ENCODE measurements at places on chromosomes 7 and 10. TPM values are rescaled to one million over a fixed set of nuclear protein-coding genes. Genes with fewer than 3 reads are reported as not detected.
A peak's percentile ranks its signal among the peaks of the same experiment; 100 is the strongest.

- H3K27me3 ChIP-seq, result no peaks in the 10 kb centered on the region
- H3K4me3 ChIP-seq, result no peak overlapping the region
- no peak for DNase-seq
- H3K27ac ChIP-seq, result no peak overlapping the region
- H3K4me1 ChIP-seq, result no peaks in the 10 kb centered on the region
These were observed 21.0 kb downstream of the SFMBT2 start for GRCh38 chr10:7389844-7390243.

DNA sequence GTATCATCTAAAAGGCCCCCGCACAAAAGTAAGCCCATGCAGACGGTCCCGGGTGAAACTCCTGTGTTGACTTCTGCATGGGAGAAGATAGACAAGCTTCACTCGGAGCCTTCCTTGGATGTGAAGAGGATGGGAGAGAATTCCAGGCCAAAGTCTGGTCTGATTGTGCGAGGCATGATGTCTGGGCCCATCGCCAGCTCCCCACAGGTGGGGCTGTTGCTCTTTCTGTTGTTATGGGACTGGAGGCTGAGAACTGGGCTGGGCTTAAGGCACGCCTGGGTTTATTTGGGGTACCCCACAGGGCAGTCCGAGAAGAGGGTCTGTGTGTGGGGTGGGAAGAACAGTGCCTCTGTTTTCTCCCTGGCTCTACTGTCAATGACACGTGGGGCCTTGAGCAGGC lies 14.6 kb downstream of the MINDY4 start:
- no peaks in the 10 kb centered on the region for H3K36me3 ChIP-seq
- no peak overlapping the region for H3K4me3 ChIP-seq
- no peaks in the 10 kb centered on the region for H3K4me1 ChIP-seq

DNA sequence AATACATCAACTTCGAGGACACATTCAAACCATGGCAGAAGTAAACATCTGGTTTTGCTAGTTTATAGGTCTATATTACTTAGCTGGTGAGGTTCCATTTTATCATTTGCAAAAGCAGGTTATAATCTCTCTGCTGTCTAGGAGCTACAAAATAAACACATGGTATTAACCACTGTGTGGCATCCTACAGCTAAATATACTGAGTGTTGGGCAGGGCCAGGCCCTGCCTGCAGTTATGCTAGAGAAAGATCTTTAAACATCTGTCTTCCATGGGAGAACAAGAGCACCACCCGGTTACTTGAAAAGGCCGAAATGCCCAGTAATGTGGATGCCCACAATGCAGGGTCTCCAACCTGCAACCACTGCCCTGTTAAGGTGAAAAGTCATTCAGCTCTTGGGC lies 20.6 kb upstream of the FKBP9 start:
- no peak overlapping the region for H3K27ac ChIP-seq
- H3K27me3 ChIP-seq, result peaks cover 99% of the 10 kb centered on the region

GRCh38 chr7:100441641-100442535 lies 5.6 kb upstream of the PPP1R35 start:
- H3K36me3 ChIP-seq, result no peaks in the 10 kb centered on the region
- H3K4me1 ChIP-seq, result no peaks in the 10 kb centered on the region

GRCh38 chr10:38740102-38740501 lies 646.0 kb downstream of the ZNF37A start:
- H3K27ac ChIP-seq, result no peak overlapping the region
- no peak for DNase-seq
- H3K4me1 ChIP-seq, result no peaks in the 10 kb centered on the region
- no peak overlapping the region for H3K4me3 ChIP-seq
- no peaks in the 10 kb centered on the region for H3K36me3 ChIP-seq

GRCh38 chr7:157832421-157832820 lies 495.6 kb downstream of the DNAJB6 start:
- DNase-seq, result no peak
- no peak overlapping the region for H3K27ac ChIP-seq

GRCh38 chr10:104307576-104308438 lies 30.5 kb downstream of the ITPRIP start:
- no peaks in the 10 kb centered on the region for H3K27me3 ChIP-seq
- no peak overlapping the region for H3K4me3 ChIP-seq
- no peak overlapping the region for H3K27ac ChIP-seq
- DNase-seq, result no peak
- no peaks in the 10 kb centered on the region for H3K36me3 ChIP-seq
- H3K4me1 ChIP-seq, result peaks cover 10% of the 10 kb centered on the region

DNA sequence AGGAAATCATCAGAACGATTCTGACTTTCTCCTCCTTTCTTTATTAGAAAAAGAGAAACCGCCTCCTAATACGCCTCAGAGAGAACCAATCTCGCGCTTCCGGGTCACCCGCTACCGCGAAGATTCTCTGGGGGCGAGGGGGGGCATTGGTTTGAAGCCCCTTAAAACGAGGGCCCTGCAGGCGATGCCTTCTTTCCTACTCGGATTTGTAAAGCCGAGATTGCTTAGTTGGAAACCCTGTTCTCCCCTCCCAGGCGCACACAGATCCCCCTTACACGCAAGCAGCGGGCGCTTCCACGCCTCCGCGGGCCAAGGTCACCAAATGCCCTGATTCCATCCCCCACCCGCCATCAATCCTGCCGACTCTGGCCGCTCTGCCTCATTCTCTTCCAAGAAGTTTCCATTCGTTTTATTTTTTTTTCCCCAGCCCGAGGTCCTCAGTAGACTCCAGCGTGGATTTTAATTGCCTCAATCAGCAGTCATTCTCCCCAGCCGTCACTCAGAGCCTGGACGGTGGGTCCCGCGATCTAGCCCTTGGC lies 1.1 kb upstream of the GAD2 start:
- H3K36me3 ChIP-seq, result no peaks in the 10 kb centered on the region
- DNase-seq, result no peak
- H3K4me1 ChIP-seq, result peaks cover 61% of the 10 kb centered on the region
- H3K27me3 ChIP-seq, result peaks cover 100% of the 10 kb centered on the region
- no peak overlapping the region for H3K27ac ChIP-seq

- no peak overlapping the region for H3K27ac ChIP-seq
- no peak overlapping the region for H3K4me3 ChIP-seq
- H3K36me3 ChIP-seq, result no peaks in the 10 kb centered on the region
- no peaks in the 10 kb centered on the region for H3K4me1 ChIP-seq
- DNase-seq, result no peak
- no peaks in the 10 kb centered on the region for H3K27me3 ChIP-seq
These were observed 275.8 kb downstream of the KCNMA1 start for GRCh38 chr10:77361831-77362230.

DNA sequence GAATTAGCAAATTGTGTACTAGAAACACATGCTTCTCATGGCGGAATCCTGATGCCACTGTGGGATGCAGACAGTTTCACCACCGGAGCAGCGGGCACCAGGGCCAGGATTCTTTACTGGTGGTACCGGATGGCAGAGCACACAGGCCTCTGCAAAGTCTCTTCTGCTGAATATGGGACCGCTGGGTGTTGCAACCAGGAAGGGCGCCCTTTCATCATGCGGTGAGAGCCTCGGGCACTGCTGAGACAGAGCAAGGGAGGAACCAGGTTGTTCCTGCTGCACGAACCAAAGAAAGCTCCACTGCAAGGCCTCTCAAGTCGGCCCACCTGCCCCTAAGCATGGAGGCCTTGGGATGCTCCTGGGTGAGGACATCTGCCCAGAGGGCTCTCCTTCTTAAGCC lies 57.0 kb upstream of the NMT2 start:
- H3K27me3 ChIP-seq, result no peaks in the 10 kb centered on the region
- no peak overlapping the region for H3K4me3 ChIP-seq
- no peak for DNase-seq
- no peaks in the 10 kb centered on the region for H3K4me1 ChIP-seq
- H3K36me3 ChIP-seq, result no peaks in the 10 kb centered on the region
- no peak overlapping the region for H3K27ac ChIP-seq

GRCh38 chr10:91887272-91888076 lies 21.8 kb downstream of the FGFBP3 start:
- H3K27ac ChIP-seq, result peak overlapping the region; percentile 97
- no peaks in the 10 kb centered on the region for H3K36me3 ChIP-seq
- H3K4me3 ChIP-seq, result peak overlapping the region; percentile 31
- DNase-seq, result peak; percentile 96

- no peak overlapping the region for H3K27ac ChIP-seq
- H3K4me3 ChIP-seq, result no peak overlapping the region
- H3K36me3 ChIP-seq, result no peaks in the 10 kb centered on the region
- DNase-seq, result no peak
These were observed 81.3 kb downstream of the ZRANB1 start for GRCh38 chr10:125023255-125023654.

- H3K27me3 ChIP-seq, result no peaks in the 10 kb centered on the region
- no peaks in the 10 kb centered on the region for H3K36me3 ChIP-seq
These were observed 1106.5 kb upstream of the AUTS2 start for GRCh38 chr7:68491523-68492358.

DNA sequence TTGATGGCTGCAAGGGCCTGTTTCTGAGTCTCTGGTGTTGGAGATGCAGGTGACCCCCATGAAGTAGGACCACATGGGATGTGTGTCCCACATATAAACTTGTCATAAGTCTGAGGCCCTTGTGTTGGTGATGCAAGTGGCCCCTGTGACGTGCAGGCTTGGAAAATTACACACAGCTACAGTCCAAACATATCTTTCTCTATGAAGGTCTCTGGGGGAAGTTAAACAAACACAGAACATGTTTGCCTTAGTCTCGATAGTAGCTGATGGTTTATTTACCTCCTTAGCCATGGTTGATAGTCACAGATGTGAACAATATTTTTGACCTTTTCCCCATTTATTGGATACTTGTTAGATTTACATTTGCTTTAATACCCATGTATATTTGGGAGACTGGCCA lies 64.7 kb downstream of the ADCY1 start:
- H3K27me3 ChIP-seq, result no peaks in the 10 kb centered on the region
- no peaks in the 10 kb centered on the region for H3K36me3 ChIP-seq
- no peak overlapping the region for H3K4me3 ChIP-seq
- H3K4me1 ChIP-seq, result no peaks in the 10 kb centered on the region

- H3K4me3 ChIP-seq, result no peak overlapping the region
- DNase-seq, result no peak
- H3K4me1 ChIP-seq, result no peaks in the 10 kb centered on the region
- no peak overlapping the region for H3K27ac ChIP-seq
- H3K27me3 ChIP-seq, result no peaks in the 10 kb centered on the region
These were observed 327.0 kb downstream of the RNLS start for GRCh38 chr10:88256013-88256680.

- H3K27me3 ChIP-seq, result no peaks in the 10 kb centered on the region
- DNase-seq, result no peak
- H3K27ac ChIP-seq, result no peak overlapping the region
- H3K36me3 ChIP-seq, result no peaks in the 10 kb centered on the region
These were observed 139.1 kb downstream of the ARHGAP12 start for GRCh38 chr10:31789555-31789954.

TEX36 gene
- total RNA-seq, result not detected

ANK3 gene
- 54.1 TPM for total RNA-seq

GIMAP2 gene
- not detected for total RNA-seq

ACBD7 gene
- 68.7 TPM for total RNA-seq

VGF gene
- total RNA-seq, result 1.6 TPM
